ENCODE measurements at places on chromosomes 5 and 9.

DNA sequence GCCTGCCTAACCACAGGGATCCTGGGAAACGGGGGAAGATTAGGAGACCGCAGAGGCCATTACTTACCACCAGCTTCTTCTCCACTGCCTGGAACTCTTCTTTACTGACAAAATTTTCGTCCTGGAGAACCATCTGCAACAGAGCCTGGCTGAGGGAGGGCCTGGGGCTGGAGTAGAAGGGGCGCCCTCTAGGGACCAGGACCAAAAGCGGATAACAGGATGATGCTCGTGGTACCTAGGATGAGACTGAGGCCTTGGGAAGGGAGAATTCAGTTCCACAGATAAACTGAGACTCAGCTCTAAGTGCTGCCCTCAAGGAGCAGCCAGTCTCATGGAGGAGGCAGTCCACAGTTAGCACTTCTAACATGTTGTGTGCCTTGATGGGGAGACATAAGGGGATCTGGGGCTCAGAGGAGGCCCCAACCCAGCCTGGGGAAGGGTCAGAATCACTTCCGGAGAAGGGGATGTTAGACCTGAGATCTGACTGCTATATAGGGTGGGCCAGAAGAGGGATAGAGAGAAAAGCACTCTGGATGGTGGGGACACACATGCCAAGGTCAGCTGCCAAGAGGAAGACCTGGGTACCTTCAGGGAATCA, 1.2 kb downstream of the SPATA24 start:
- no peak for DNase-seq

DNA sequence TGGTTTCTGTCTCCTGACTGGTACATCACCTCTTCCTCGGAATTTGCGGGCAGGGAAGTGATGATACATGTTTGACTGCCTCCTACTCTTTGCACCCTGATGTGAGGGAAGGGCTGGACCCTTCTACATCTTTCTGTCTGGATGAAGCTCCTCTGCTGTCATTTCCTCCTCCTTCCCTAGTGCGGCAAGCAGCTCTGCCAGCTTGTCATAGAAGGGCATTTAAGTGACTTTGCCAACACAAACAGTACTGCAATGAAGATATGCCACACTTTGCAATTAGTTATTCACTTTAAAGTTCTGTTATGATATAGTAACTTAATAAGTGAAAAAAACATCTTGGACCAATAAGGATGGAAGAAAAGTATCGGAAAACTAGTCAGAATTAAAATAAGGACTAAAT, 48.5 kb upstream of the ABL1 start:
- no peak for DNase-seq

- no peak for DNase-seq
These were observed 421.0 kb downstream of the KDM4C start for GRCh38 chr9:7178729-7179128.

DNA sequence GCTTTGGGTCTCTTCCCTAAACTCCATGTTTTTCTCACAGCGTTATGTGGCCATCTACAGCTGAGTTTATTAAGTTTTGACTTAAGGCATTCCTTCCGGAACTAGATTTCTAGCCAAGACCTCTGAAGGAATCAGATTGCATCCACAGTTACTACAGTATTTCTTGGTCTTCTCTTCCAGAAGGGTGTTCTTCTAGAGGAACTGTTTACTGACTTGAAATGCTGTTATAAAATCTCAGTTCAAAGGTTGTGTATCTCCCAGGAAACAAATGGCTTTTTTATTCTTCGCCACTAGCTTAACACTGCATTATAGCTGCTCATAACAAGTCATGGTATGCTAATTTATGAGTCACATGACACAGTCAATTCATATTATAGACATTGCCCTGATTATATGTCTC, 55.3 kb upstream of the RAD23B start:
- DNase-seq = peak; percentile 3

GRCh38 chr5:179427032-179427675, 81.9 kb upstream of the ADAMTS2 start:
- no peak for DNase-seq

DNA sequence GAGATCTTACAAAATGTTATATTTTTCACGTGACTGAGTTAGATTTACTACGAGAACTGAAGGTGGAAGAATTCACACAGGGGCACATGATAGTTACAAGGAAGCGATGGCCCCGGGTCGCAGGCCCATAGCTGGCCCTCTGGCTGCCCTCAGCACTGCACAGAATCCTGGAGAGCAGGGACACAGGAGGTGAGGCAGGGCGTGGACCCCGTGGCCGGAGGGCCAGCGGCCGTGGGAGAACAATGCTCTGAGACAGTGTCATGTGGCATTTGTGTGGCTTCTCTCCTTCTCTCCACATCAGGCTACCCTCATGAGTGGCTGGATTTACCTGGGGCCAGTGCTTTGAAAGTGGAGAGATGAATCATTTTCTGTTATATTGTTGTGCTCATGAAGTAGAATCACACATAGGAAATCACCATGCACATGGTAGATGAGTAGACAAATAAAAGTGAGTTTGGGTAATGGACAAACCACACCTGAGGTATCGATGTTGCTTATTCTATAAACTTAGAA, 89.5 kb downstream of the ICE1 start:
- no peak for DNase-seq

- no peak for DNase-seq
These were observed 40.9 kb downstream of the CMYA5 start for GRCh38 chr5:79730564-79730963.

DNA sequence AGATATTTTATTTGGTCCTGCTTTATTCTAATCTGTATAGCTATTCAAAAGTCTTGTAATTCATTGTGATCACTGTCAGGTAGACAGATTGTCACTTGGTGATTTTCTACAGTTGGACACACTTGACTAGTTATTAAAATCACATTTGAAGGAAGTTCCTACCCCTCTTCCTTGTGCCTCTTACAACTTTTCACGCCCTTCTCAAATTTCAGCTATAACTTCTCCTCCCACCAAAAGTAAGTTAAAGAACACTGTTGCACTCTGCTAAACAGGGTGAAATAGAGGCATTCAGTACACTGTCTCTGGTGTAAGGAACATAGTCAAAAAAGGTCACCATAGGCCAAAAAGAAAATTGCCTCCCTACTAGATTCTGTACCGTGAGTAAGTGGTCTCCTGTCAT, 142.1 kb upstream of the POU5F2 start:
- no peak for DNase-seq

GRCh38 chr5:76379316-76379715, 23.8 kb upstream of the IQGAP2 start:
- DNase-seq = no peak

DNA sequence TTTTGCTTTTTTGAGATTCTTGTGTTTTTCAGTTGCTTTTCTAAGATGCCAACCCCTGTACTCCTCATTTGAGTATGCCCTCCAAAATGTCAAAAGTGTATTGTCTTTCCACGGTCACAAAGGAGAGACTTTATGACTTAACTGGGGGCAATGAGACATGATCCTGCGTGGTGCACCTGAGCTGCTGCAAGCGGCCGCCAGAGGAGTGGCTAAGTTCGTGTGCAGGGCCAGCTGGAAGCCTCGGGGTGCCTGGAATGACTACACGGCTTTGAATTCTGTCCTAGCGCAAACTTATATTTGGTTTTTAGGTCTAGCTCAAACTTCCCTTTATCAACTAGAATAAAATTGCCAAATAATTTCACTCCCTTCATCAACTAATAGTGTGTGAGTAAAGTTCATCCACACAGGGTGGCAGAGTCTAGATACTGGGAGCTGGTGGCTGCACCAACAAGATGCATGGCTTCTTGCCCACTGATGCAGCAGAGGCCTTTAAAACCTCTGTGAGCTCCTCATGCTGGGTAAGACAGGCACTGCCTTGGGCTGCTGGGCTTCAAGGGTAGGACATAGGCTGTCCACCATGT, 4.7 kb downstream of the GADD45G start:
- DNase-seq = no peak

Data from NCI-H526 treated with DMSO at 0.1 percent for 48 hours (cell line).